ENCODE measurements at places on chromosomes 12 and 14.
A peak's percentile ranks its signal among the peaks of the same experiment; 100 is the strongest.

GRCh38 chr12:16323010-16323409 is 24.4 kb upstream of the MGST1 start:
- ATAC-seq = no peak

DNA sequence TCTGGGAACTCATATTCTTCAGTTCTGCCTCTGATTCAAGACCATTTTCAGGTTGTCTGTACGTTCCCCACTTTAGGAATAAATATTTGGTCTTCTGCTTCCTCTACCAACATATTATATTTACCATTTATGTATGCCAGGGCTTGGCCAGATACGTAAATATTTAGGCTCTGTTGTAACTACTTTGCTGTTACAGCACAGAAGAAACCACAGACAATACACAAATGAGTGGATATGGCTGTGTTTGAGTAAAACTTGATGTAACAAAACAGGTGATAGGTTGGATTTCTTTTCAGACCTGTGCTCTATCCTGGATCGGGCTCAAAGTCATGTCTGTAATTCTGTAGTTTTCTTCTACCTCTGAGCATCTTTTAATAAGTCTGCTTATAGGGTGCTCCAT is 37.5 kb downstream of the RAP1B start:
- ATAC-seq = no peak

- ATAC-seq = no peak
Measured at GRCh38 chr12:1517007-1517406, 77.4 kb downstream of the FBXL14 start.

GRCh38 chr12:9606736-9607372 is 862 bp downstream of the KLRB1 start:
- ATAC-seq = no peak

DNA sequence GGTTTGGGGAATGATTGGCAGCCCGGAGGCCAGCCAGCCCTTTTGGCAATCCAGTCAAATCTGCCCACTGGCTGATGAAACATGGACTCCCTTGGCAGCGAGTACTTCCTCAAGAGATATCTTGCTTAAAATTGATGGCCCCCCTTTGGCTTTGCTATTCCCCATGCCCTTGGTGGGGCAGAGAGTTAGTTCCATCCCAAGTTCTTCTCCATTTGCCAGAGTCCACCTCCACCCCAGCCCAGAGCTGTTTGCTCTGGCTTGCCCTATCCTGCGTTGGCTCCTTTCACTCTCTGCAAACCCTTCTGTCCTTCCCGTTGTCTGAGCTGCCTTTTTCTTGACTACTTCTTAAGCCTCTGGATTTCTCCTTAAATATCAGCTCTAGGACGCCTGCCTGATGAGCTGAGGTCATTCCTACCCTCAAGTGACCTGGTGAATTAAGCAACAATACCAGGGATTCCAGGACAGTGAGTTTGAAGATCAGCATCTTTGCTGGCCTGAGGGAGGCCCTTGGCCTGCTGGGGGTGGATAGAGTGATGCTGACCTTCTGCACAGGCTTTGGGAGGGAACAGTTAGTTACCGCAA is 212.0 kb downstream of the CACNA1C start:
- peak; percentile 22 for ATAC-seq
